ENCODE measurements at places on chromosomes 4 and X. TPM values are rescaled to one million over a fixed set of nuclear protein-coding genes. Genes with fewer than 3 reads are reported as not detected.

FHIP1A gene
- total RNA-seq: 15.3 TPM

GABRG1 gene
- 1.4 TPM for total RNA-seq

PCDH7 gene
- 12.9 TPM for total RNA-seq

FAM50A gene
- total RNA-seq: 51.1 TPM

CENPC gene
- 49.1 TPM for total RNA-seq

PNMA6F gene
- total RNA-seq: not detected

SYTL5 gene
- not detected for total RNA-seq

UGT2B28 gene
- not detected for total RNA-seq

MSANTD1 gene
- total RNA-seq: 1.8 TPM

PNMA6A gene
- total RNA-seq: 4.9 TPM

CXorf51B gene
- not detected for total RNA-seq

MTTP gene
- 0.49 TPM for total RNA-seq

GPC3 gene
- total RNA-seq: 84.2 TPM

CT45A1 gene
- not detected for total RNA-seq

ZMAT1 gene
- total RNA-seq: 35.0 TPM

MAGEA8 gene
- not detected for total RNA-seq

FOXR2 gene
- not detected for total RNA-seq

KCND1 gene
- 2.5 TPM for total RNA-seq

HELT gene
- not detected for total RNA-seq

YIPF7 gene
- 0.98 TPM for total RNA-seq

CFI gene
- total RNA-seq: 50.8 TPM

HTRA3 gene
- 23.7 TPM for total RNA-seq

GPR50 gene
- not detected for total RNA-seq

HDX gene
- 11.2 TPM for total RNA-seq

ODAPH gene
- not detected for total RNA-seq

NPY2R gene
- total RNA-seq: not detected

DTHD1 gene
- 0.62 TPM for total RNA-seq

FAM241A gene
- 7.1 TPM for total RNA-seq

SSX2 gene
- total RNA-seq: not detected

TRAM1L1 gene
- total RNA-seq: 2.6 TPM

VCX3B gene
- total RNA-seq: not detected

PCYT1B gene
- 6.0 TPM for total RNA-seq

TLR6 gene
- total RNA-seq: 8.2 TPM

HTR2C gene
- total RNA-seq: 0.22 TPM

PDGFRA gene
- 131 TPM for total RNA-seq

HSPA4L gene
- total RNA-seq: 12.6 TPM

MAP9 gene
- 15.2 TPM for total RNA-seq

SH3BP2 gene
- 82.7 TPM for total RNA-seq

SPANXN1 gene
- not detected for total RNA-seq

BANK1 gene
- total RNA-seq: 5.3 TPM

P2RY8 gene
- total RNA-seq: 2.5 TPM

MAGEA2B gene
- total RNA-seq: not detected

NSG1 gene
- 12.2 TPM for total RNA-seq

BMP3 gene
- total RNA-seq: 14.8 TPM

RAB9B gene
- 3.8 TPM for total RNA-seq

HS6ST2 gene
- total RNA-seq: 0.36 TPM

TMEM154 gene
- 3.7 TPM for total RNA-seq

CT45A10 gene
- total RNA-seq: not detected

DSPP gene
- not detected for total RNA-seq

LAGE3 gene
- 10.6 TPM for total RNA-seq

PLXNB3 gene
- 73.1 TPM for total RNA-seq

SLC7A11 gene
- 0.89 TPM for total RNA-seq

PLAC1 gene
- total RNA-seq: not detected

NLRP2B gene
- 0.13 TPM for total RNA-seq

ZIC3 gene
- total RNA-seq: not detected
